ENCODE measurements at places on chromosomes 5 and 9.

DNA sequence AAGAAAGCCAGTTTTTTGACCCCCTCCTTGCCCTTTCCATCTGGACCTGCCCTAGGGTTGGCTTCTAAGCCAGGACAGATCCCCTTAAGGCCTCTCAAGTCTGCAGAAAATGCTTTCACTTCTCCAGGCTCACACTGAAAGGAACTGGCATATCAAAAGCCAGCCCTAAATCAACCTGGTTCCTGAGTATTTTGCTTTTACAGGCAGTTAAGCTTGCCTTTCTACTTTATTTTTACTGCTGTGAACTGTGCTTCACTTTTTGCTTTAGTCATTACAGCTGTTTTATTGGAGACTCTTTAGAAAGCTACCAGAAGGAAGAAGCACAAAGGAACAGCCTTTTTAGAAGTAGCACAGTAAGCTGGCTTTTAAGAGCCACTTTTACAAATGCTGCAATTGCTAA, 5.0 kb downstream of the TARS1 start:
- DNase-seq = no peak

DNA sequence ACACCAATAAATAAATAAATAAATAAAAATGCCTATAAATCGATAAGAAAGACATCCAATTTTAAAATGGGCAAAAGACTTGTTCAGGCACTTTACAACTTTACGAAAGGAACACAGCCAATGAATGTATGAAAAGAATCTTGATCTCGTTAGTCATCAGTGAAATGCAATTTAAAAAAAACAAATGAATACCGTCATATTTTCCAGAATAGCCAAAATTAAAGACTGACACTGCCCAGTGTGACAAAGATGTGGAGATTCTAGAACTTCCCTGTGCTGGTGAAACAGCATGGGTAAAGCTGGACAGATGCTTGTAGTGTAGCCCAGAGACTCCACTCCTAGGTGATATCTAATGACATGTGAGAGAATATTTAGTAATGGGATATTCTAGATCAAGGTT, 127.1 kb downstream of the GOLPH3 start:
- no peak for DNase-seq

GRCh38 chr9:75210215-75210614, 121.9 kb downstream of the OSTF1 start:
- no peak for DNase-seq

DNA sequence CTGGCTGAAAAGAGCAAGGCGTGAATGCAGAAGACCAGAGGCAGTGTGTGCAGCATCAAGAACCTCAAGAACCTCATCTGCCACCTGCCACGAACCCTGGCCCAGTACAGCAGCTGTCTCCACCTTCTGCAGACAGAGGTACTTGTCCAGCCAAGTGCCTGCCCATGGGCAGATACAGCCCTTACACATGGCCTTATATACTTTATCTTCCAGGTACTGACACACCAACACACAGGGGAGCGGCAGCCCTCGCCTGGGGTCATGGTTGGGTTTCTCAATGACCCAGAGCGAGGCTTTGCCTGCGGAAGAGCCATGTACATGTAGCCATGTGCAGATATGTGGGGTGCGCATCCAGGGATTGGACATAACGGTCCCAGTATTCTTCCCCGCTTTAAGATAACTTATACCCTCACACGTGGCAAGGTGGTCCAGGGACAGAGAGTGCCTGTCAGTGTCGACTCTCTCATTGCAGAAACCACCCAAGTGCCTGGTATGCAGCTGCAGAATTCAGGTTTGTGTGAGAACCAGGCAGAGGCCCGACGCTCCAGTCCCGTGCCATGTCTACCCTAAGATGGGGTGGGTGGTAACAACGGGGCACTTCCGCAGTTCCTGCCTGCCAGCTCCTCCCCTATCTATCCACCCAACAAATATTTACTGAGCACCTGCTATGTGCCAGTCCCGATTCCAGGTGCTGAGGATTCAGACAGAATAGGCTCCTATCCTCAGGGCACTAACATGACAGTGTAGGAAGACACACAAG, 206.9 kb downstream of the FSTL4 start:
- DNase-seq = no peak

DNA sequence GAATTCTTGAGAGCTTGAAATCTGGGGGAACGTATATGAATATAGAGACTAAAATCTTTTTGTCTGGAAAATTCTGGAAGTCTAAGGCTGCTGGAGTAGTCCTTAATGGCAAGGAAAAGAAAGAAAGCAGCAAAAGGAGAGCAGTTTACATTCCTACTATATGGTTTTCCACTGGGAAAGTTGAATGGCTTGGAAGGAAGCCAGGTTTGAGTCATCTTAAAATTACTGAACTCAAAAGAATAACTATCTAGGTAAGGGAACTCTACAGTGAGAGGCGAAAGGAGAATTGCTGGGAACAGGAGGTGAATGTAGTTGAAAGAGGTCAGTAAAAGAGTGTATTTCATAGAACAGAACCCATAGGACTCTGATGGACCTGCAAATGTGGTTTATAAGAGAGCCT, 258.1 kb upstream of the EDIL3 start:
- no peak for DNase-seq

DNA sequence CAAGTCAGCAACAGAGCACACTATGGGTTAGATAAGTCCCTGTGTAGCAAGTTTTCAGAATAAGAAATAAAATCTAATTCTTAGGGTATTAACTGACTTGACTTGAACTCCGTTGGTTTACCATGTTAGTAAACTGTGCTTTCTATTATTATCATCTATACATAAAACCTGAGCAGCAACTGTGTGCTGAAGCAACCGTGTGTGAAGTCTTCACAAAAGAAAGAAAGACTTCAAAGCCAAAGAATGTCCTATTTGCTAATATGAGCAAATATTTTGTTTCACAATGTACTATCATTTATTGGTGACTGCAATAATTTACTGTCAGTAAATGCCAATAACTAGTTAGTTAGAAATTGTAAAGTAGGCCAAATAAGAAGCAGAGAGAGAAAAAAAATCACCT, 32.7 kb downstream of the ERAP1 start:
- no peak for DNase-seq

Measured in frontal cortex (tissue), 4 donors.